ENCODE measurements at places on chromosomes 7 and 10.

DNA sequence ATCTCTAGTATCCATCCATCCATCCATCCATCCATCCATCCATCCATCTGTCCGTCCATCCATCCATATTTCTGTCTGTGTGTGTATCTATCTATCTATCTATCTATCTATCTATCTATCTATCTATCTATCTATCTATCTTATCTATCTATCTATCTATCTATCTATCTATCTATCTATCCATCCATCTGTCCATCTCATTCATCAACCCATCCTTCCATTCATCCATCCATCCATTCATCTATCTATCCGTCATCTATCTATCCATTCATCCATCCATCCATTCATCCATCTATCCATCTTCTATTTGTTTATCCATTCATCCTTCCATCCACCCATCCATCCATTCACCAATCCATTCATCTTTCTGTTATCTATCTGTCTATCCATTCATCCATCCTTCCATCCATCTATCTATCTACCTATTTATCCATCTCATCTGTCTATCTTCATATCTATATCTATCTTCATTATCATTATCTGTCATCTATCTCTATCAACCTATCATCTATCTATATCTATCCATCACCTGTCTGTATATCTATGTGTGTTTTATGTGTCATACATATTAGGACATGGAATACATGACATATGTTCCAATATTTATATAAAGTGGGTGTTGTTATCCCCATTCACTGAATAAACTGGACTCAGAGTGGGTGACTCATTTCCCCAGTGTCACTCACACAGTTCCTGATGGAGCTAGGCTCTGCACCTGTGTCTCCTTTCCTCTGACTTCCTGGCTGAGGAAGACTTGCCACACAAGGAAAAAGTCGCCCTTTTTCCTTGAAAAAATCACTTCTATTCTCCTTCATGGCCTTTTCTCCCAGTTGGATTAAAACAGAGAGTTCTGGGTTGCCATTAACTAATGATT is 200.1 kb downstream of the CCDC3 start:
- no peak for DNase-seq

DNA sequence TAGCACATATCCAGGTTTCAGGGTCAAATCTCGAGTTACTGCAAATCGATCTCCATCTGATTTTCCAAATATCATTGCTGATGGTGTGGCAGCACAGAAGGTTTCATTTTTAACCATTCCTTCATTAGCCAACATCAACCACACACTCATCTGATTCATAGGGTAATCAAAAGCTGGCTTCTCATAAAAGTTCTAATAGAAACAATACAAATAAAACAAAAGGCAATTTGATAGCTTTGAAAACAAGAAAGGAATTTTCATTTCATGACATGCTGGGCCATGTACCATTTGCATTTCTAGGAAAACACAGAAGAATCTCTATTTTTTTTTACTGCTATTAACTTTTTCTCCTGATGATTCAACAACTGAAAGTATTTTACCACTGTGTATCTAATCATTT is 147.7 kb upstream of the SLC26A5 start:
- no peak for DNase-seq

GRCh38 chr7:47513741-47514241 is 68.1 kb downstream of the TNS3 start:
- no peak for DNase-seq

GRCh38 chr7:41476460-41476803 is 226.5 kb downstream of the INHBA start:
- DNase-seq, result no peak
